ENCODE measurements at places on chromosomes 5 and 9. TPM values are rescaled to one million over a fixed set of nuclear protein-coding genes. Genes with fewer than 3 reads are reported as not detected.
A peak's percentile ranks its signal among the peaks of the same experiment; 100 is the strongest.

GRCh38 chr9:80085668-80086067 lies 513.9 kb downstream of the TLE4 start:
- DNase-seq: no peak

DNA sequence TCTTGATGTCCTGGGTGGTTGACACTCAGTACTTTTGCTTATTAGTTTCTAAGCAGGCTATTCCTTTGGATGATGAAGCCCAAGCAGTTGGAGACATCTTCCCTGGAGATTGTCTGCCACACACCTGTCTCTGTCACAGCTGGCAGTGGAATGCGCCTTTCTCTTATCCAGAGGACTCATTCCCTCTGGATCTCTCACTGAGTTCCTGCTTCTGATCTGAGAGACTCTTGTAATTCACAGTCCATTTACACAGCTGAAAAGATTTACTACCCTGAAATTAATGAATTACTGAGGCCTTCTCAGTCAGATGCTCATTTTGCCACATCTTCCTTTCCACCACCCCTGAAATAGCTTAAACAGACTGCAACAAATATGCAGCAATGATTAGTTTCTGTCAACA lies 15.9 kb downstream of the TAL2 start:
- no peak for DNase-seq

DNA sequence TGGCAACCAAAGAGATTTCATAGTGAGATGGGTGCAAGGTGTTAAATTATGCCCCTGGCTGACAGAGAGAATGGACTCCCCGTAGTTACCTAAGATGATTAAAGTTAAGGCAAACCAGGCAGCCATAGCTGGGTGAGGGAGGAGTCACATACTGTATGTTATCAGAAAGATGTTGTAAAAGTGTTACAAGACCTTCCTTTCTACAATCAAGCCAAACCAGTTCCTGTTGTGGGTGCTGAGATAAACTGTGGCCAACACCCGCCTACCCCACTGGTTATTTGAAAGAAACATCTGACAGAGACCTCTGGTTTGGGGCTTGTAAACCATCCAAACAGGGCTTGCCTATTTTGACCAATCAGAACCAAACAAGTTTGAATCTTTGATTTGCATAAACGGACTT lies 684.7 kb upstream of the NUDT12 start:
- DNase-seq: no peak

GRCh38 chr9:88312517-88313103 lies 75.6 kb upstream of the SPIN1 start:
- no peak for DNase-seq

DNA sequence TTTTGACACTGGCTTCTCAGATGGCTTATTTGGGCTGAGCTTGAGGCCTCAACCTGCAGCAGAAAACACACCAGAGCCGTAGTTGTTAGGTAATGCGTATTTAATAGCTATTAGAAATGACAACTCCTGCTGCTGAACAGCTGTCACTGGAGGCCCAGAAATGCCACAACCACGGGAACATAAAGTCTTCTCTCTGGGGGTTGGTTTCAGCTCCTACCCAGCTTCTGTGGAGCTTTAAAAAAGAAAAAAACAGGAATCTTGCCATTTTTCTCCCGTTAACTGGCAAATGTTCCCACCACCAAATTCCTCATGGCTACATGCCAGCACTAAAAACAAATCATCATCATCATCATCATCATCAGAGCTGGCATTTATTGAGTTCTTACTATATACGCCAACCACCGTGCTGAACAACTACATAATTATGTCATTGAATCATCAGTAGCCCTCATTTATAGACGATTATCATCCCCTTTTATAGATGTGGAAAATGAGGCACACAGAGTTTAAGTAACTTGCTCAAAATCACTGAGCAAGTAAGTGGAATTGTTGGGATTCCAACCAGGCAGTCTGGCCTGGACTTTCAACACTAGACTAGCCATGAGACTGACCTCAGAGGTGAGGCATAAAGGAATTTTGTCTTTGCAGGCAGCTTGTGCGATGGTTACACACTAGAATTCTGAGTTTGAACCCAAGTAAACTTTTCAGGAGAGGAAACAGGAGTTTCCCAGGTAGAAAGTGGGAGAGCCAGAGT lies 185.3 kb upstream of the WWC1 start:
- no peak for DNase-seq

DNA sequence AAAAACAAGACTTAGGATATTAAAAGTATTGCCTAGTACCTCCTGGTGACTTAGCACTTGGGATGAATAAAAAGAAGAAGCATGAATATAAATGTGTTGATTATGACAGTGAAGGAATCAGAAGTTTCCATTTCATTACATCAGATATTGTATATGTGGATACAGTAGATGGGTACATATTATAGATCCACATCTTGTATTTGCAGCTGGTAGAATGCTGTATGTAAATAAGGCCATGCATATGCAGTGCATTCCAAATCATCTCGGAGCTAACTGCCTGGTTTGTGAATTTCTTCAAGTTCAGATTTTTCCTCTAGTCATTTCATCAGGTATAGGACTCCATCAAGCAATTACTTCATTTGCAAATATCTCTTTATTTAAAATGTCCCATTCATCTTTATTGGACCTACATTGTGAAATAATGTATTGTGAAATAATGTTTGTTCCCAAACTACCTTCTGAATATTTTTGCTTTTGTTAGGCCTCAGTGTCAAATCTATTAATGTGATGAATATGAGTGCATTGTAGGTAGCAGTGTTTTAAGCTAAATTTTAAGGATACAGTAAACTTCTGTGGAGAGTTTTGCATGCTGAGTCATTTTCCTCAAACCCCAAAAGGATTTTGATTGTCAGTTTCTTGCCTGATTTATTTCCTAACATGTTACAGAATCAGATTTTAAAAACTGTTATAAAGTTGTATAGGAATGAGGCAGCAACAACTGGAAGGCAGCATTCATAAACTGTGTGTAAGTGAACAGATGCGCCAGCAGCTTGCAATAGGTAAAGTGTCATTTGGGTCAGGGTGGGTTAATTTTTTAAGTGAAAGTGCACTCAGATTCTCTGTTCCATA lies 370.8 kb upstream of the RIOK2 start:
- no peak for DNase-seq

DNA sequence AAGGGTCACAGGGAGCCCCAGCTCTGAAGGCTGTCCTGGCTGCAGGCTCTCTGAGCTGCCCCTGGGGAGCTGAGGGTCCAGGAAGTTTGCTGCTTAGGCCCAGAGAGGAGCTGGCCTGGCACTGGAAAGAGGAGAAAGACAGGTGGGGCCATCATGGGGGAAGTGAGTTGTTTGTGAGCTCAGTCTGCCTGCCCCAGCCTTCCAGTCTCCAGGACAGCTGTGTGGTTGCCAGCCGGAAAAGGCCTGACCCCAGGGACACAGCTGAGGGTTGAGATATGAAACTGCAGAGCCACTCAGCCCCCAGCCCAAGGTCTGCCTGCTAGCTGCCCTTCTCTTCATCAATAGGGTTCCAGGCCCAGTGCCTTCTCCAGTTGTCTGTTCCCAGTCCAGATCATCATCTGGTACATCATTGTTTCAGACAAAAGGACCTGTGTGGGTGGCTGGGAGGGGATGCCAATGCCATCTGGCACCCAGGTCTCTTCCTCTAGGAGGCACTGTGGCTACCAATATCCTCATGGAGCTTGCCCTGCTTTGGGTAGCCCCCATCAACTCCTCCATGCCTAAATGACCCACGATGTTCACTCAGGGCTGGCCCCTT lies 4.3 kb upstream of the DDX41 start:
- no peak for DNase-seq

DNA sequence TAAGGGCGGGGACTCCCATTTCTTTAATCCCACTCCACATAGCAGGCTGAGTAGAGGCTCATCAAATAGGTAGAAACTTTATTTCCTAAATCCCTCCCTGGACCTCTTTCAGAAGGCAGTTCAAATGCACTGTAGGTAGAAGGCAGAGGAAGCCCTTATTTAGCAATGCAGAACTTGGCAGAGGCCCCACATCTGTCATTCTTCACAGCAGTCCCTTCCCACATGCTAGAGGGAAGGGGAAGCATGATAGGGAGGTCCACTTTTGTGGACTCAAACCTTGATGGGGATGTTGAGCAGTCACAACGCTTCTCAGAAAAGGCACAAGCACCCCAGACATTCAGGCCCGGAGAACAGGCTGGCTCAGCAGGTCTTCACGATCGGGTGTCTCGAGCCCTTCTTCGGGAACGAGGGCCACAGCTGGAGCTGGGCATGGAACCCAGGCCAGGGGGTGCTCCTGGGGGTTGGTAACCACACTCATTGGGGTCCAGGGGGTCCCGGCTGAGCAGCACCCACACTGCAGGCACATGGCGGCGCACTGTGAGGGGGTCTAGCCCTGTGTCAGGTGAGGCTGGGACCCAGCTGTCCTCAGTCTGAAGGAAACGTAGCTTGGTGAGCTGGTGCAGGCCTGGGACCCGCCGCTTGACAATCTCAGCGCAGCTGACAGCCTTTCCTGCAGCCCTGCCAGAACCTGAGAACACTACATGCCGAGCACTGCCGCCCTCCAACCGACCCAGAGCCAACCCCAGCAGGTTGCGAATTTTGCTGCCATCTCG lies 1.3 kb downstream of the RPP25L start:
- DNase-seq: no peak

DNA sequence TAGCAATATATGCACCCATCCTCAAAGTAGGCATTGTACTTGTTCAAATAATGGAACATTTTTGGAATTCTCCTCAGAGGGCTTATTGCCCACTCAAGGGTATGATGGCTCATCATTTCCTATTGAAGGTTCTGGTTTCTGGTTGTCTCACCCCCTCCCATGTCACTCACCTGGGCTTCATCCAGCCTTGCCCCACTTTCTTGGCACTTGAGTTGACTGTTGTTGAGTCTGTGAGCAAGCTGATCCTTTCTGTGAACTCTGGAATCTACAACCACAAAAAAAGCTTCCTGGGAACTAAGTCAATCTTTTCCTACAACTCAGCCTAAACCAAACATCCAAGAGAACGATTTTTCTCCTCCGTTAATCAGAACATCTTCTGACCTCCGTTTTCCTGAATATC lies 73.9 kb upstream of the ANKH start:
- DNase-seq: no peak

- no peak for DNase-seq
These were observed 5.2 kb downstream of the SH2D3C start for GRCh38 chr9:127773272-127773671.

- no peak for DNase-seq
These were observed 6.4 kb upstream of the GLIS3 start for GRCh38 chr9:4306066-4306776.

GRCh38 chr5:115766608-115767007 lies 49.9 kb downstream of the CDO1 start:
- DNase-seq: no peak

GRCh38 chr5:140550147-140551079 lies 3.0 kb downstream of the EIF4EBP3 start:
- DNase-seq: no peak

DNA sequence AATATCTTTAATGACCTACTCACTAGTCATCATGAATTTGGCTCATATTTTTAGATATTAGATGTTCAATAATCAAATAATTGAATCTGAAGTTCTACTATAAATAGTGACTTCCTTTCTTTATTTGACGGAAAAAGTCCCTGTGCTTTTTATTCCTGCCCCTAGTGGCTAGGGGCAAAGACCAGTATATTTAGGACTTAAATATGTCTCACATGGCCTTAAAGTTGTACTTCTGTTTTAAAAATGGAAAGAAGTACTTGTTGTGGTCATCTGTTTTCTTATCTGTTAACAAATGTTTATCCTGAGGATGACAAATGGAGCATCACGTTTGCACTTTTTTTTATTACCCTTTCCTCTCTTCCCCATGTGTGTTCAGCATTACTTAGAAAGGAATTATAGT lies 89.2 kb upstream of the GRHPR start:
- no peak for DNase-seq

GRCh38 chr5:110258460-110259216 lies 467.8 kb downstream of the TMEM232 start:
- DNase-seq: no peak

GRCh38 chr5:149641000-149641576 lies 59.8 kb downstream of the ARHGEF37 start:
- DNase-seq: no peak

DNA sequence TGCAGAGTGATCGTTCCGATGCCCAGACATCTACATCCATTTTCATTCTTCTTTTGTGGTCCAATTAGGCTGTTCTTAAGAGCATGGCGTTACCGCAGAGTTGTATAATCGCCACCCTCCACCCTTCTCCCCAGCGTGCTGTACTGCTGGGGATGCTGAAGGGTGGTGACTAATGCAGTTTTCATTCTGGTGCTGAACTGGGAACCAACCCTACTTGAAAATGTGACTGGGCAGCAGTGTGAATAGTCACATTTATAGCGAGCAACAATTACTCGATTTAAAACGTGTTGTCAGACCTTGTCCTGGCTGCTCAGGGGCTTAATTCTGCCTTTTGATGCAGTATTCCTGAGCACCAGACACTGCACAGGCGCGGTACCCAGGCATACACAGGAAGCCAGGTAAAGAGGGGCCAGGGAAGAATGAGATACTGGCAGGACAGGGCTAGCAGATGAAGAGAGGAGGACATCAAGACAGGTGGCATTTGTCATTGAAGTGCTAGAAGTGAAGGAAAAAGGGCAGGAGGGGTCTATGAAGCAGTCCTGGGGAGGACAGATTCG lies 719 bp upstream of the ISCA1 start:
- no peak for DNase-seq

DNA sequence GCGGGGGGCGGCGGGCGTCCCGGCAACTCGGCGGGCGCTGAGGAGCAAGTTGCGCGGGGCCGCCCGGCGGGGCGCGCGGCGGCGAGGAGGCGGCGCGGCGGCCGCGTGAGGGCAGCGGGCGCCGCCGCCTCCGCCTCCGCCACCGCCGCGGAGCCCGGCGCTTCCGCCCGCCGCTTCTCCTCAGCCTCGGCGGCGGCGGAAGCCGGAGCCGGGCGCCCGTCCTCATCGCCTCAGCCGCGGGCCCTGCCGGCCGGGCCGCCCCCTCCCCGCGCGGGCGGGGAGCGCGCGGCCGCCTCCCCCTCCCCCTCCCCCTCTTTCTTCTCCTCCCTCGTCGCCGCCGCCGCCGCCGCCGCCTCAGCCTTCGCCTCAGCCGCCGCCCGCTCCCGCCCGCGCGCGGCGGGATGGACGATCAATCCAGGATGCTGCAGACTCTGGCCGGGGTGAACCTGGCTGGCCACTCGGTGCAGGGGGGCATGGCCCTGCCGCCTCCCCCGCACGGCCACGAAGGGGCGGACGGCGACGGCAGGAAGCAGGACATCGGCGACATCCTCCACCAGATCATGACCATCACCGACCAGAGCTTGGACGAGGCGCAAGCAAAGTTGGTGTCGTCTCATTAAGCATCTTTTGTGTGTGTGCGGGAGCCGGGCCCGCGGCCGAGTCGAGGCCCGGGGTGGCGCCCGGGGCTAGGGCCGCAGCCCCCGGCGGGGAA lies at the start of gene PBX3:
PBX3 (plus strand) TSS at position 321 of the 712 bp plus-strand sequence.
- DNase-seq: peak; percentile 35

- DNase-seq: no peak
These were observed 25.2 kb downstream of the HOMER1 start for GRCh38 chr5:79488775-79489174.

The STOM gene
- 17.9 TPM for total RNA-seq

The DPYSL3 gene
- not detected for total RNA-seq

The IFNK gene
- total RNA-seq: not detected

The SLC1A3 gene
- not detected for total RNA-seq

The ABLIM3 gene
- not detected for total RNA-seq

The ATP10B gene
- total RNA-seq: not detected

The PDGFRB gene
- 0.47 TPM for total RNA-seq

The WDR41 gene
- total RNA-seq: 21.9 TPM

The GDF9 gene
- 1.7 TPM for total RNA-seq

The SLC22A4 gene
- total RNA-seq: not detected

The SERF1B gene
- 22.9 TPM for total RNA-seq

The NPR2 gene
- total RNA-seq: 12.6 TPM

Data from naive thymus-derived CD8-positive, alpha-beta T cell (primary cell).